Stimulated activated CD8-positive, alpha-beta memory T cell treated with anti-CD3 and anti-CD28 coated beads, Interleukin-15, amount 100 ng/mL, for 48 hours (primary cell): ENCODE measurements at places on chromosomes 1 and 21.

DNA sequence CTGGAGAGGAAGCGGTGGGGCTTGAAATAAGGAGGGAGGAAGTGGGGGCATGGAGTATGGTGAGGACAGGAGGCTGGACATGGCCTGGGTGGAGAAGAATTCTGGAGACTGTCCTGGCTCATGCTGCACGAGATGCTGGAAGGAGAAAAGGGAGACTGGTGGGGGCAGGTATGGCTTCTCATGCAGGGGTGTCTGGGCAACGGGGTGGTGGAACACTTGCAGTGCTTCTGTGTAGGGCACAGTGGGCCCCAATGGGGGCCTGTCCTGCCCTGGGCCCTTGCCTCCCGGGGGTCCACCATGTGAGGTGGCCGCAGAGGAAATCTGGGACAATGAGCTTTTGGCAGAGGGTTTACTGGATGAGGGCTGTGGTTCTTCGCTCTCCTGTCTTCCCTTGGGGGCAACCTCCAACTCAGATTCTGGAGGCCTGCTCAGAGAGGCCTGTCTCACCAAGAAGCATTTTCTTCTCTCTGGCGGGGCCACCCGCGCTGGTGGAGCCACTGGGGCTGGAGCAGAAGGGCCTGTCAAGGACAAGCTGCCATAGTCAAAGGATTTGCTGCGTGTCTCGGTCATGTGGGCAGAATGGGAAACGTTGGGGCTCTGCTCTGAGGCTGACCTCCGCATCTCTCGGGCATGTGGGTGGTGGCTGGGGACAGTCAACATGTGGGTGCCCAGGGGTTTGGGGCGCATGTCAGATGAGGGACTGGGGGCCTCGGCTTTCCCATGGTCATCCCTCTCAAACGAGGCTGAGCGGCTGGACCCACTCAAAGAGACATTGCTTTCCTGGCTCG lies 96.9 kb upstream of the EDN2 start:
- DNase-seq, result no peak

- DNase-seq, result no peak
Observed at GRCh38 chr1:47182676-47183235, 7.1 kb downstream of the PDZK1IP1 start.

- no peak for DNase-seq
Observed at GRCh38 chr21:36860736-36861594, 105.5 kb downstream of the HLCS start.

GRCh38 chr1:64006276-64007051 lies 197.0 kb upstream of the UBE2U start:
- DNase-seq, result no peak

- no peak for DNase-seq
Observed at GRCh38 chr1:218527737-218528136, 182.6 kb downstream of the TGFB2 start.

DNA sequence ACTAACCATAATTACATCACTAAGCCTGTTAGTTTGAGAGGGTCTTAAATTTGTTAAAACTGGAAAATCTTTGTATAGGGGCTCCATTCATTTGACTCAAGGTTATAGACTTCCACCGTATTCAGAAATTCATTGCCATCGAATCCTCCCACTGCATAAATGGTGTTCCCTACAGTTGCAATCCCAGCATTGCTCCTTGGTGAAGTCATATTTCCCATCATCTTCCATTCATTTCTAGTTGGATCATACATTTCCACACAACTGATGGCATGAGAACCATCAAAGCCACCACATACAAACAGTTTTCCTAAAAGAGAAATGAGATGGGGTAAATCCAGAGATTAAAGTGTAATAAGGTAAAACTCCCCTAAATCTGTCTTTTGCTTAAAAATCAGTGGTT lies 19.1 kb downstream of the IVNS1ABP start:
- DNase-seq, result no peak

GRCh38 chr1:202165267-202165941 lies 5.0 kb upstream of the PTPN7 start:
- DNase-seq, result peak; percentile 67

DNA sequence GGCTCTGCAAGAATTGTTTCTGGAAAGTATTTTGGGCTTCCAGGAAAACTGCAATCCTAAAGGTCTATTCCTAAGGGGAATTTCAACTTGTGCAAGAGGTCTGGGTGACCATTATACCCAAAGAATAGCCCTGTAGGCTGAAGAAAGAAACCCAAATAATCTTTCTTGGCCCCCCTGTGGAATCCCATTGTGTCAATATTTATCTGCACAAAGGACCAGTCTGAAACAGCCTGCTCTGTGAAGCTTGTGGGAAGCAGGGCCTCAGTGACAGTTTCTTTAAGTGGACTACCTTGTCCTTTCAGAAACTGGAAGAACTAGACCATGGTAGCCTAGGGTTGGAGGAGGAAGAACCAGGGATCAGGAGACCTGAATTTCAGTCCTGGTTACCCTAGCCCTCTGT lies 58.4 kb upstream of the HSD17B7 start:
- no peak for DNase-seq

DNA sequence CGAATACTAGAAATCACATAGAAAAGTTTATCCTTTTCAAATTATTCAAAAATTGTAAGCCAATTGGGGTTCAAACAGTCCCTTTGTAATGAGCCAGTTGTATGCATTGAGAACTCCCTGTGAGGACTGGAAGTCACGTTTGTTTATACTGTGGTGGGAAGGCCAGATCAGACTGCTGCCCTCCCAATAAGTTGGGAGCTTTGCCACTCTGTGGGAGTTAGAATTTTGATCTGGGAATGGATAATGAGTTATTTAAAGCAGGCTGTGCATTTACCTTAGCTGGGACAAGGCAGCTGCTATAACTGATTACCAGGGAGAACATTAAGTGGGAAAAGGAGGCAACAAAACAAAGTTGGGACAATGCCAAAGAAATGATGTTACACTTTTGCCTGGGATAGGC lies 178.8 kb downstream of the SDCCAG8 start:
- no peak for DNase-seq

DNA sequence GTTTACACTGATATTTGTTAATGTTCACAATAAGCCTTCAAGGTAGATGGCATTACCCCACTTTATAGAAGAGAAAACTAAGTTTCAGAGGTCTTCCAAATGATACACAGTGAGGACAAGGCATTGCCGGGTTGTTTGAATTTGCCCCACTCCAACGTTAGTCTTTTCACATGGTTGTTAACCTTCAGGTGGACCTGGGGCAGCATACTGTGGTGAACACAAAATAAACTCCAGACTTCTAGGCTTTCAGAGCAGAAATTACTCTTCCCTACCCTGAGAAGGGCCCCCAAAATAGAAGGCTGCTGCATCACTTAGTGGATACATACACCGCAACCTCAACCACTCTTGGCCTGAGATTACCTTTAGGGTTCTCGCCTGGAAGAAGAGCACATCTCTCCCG lies 3.4 kb upstream of the KHDRBS1 start:
- DNase-seq, result no peak

DNA sequence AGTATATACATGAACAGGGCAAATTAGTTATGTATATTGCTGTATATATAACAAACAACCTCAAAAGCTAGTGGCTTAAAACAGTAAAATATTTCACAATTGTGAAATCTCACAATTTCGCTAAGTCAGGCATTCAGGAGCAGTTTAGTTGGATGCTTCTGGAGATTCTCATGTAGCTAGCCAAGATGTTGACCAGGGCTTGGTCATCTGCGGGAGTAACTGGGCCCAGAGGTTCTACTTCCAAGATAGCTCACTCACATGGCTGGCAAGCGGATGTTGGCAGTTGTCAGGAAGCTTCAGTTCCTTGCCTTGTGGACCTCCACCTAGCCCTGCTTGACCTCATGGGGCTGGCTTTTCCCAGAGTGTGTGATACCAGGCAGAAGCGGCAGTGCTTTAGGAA lies 95.6 kb downstream of the TTC3 start:
- no peak for DNase-seq

DNA sequence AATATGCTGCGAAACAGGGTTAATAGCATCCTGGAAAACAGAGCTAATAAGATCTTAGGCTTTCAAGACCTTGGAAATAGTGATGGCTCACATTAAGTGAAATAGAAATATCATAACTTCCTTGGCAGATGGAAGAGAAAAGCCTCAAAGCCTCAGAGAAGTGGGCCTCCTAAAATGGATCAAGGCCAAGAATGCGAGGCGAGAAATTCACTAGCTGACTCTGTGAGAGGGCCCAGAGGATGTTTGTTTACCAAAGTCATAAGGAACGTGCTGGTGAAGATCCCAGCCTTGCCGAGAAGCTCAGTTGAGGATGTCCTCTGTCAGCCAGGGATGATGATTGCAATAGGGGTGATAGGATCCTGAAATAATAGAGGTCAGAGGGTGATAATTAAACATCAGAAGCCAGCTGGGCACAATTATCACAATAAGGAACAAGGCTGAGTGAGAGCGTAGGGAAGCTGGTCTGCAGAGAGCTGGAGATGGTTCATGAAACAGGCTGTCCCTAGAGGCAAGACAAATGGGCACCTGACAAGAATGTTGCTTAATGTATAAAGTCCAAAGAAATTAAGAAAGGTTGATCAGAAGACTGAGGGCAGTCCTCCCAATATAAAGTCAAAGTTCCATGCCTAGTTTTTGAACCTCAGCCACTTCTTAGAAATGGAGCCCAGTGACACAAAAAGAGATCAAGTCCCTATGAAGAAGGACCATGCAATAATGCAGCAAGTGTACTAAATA lies 101.7 kb upstream of the COG2 start:
- DNase-seq, result no peak

DNA sequence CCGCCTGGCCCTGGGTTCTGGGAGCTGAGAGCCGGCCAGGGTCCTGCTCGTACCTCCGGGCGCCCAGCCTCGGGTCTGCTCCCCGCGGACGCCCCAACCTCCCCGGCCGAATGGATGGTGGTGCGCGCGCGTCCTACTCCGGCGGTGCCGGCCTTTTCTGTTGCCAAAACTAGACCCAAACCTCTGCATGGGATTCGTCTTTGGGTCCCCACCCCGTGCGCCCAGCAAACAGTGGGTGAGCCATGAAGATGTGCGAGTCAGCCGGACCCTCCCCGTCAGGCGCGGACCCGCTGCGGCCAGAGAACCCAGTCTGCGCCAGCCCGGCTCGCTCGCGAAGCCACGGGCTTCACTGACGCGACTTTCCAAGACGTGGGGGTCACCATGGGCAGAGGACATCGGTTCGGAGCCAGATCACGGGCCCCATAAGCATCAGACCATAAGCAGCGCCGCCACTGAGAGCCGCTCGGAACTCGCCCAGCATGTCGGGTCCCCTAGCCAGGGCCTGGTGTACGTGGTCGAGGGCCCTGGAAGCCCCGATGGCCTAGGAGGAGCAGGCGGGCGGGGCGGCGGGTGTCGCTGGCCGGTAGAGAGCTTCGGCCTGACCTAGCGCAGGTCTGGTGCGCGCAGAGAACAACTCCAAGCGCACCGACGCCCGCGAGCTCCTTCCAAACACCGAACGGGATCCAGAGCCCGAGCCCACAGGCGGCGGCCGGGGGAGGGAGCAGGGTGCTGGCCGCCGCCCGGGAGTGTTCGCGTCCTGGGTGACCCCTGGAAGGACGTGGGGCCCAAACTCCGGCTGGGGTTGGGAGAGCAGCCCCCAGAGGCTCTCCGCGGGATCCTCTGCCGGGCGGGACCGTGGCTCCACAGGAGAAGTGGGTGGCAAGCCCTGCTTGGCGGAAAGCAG lies 1.0 kb upstream of the TP73 start:
- no peak for DNase-seq

- DNase-seq, result no peak
Observed at GRCh38 chr1:35650416-35650815, 9.1 kb upstream of the PSMB2 start.

DNA sequence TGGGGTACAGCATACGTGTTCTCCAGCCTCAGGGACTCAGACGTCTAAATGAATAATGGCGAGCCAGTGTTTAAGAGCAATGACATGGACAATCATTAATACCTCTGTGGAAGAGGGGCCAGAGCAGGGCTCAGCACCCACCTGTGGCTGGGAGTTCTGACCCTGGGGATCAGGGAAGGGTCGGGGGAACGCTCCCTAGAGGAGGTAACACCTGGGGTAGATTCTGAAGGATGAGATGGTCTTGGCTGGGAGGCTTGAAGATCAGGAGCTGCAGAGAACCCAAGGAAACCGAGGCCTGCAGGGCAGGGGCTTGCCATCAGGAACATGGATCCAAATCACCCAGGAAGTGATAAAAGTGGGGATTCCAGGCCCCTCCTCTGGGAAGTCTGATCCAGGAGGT lies 138.2 kb upstream of the RUNX3 start:
- no peak for DNase-seq

GRCh38 chr1:199029401-199029800 lies 390.6 kb downstream of the PTPRC start:
- no peak for DNase-seq

GRCh38 chr1:54581621-54582035 lies 33.6 kb downstream of the ACOT11 start:
- DNase-seq, result no peak

DNA sequence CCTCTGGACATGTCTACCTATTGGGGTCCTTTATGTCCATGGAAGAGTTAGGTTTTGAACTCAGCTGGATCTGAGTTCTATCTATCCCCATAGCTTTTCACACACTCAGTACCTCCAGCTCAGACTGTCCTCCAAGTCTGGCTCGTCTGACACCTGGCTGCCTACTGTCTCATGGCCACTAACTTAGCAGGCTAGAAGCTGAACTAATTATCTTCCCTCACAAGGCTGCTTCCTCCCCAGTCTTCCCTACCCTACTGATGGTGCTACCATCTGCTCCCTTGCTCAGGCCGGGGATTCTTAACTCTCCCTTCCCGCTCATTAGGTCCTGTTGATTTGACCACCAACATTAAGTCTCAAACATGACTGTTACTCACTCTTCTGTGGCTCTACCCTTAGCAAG lies 13.4 kb downstream of the VANGL2 start:
- DNase-seq, result no peak

- DNase-seq, result no peak
Observed at GRCh38 chr1:203086992-203087763, 1.4 kb upstream of the MYOG start.

DNA sequence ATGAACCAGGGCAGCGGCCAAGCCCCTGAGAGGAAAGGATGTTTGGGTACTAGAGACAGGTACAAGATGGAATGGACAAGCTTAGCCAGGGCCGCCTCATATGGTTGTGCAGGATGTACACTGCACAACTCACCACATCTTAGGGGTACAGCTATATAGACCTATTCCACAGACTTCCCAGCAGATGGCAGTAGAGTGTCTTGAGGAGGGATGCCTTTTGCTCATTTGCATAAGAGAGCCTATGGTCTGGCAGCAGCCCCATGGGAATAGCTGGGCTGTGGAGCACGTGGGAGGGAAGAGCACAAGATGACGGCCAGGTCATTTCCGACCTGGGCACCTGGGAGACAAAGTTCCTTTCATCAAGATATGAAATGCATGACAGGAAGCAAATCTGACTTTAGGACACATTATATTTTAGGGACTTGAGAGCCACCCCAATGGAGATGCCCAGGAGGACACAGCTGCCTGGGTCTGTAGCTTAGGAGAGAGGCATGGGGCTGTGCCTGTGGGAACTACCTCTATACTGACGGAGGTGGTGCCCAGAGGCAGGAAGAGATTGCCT lies 215.5 kb downstream of the KCNJ6 start:
- no peak for DNase-seq

DNA sequence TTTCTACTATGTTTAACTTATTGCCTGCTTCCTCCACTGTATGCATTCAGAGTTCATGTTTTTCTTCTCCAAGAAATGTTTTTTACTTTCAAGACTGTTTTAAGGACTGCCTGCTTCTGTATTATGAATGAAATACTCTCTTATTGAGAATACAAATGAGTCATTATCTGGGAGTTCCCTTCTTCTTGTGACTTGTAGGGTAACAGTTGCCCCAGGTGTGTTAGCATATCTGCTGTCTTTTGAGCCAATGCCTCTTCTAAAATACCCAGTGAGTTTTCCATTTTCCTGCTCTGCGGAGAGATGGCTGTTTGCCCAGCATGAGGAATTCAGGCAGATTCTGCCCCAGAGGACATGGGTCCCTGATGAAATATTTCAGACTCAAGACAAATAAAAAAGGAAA lies 34.1 kb upstream of the ST6GALNAC5 start:
- DNase-seq, result no peak
